Activated T-cell treated with anti-CD3 and anti-CD28 coated beads, Interleukin-2, amount 50 U/mL, for 24 hours (primary cell): ENCODE measurements at places on chromosomes 4 and X.

DNA sequence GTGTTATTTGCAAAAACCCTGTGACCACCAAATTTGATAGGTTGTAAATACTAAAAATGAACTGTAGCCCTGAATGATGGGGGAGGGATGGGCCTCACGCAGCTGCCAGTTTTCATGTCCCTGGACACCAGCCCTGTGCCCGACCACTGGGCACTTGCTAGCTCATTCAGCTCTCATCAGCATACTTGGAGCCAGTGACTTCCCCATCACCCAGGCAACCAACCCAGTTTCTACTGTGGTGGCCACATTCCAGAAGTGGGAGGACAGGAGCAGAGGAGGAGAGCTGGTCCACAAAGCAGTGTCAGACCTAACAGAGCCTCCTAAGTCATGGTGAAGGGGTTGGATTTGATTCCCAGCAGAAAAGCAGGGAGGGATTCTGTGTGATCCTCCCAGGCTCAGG, 128.2 kb downstream of the CPEB2 start:
- no peaks in the 10 kb centered on the region for H3K36me3 ChIP-seq
- H3K27ac ChIP-seq, result no peak overlapping the region
- no peak for DNase-seq
- H3K4me3 ChIP-seq, result no peak overlapping the region

DNA sequence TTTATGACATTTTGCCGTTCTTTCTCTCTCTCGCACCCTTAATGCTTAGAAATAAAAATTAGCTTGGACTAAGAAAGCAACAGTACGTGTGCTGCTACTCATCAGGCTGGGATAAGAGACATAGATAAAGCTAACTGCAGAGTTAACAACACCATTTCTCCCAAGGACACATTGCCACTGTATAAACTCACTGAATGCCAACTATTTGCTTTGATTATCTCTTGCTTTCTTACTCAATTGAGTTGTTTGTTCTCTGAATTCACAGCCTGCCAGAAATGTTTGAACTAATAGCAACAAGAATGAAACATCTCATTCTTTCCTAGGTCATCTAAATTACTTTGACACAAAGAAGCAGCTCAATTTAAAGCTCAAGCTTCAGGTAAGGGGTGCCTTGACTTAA, 34.6 kb downstream of the F8 start:
- no peak for DNase-seq
- H3K4me3 ChIP-seq, result no peak overlapping the region

- H3K27ac ChIP-seq, result no peak overlapping the region
- H3K36me3 ChIP-seq, result no peaks in the 10 kb centered on the region
- no peaks in the 10 kb centered on the region for H3K27me3 ChIP-seq
- DNase-seq, result no peak
Observed at GRCh38 chr4:128427832-128428366, 140.3 kb upstream of the PGRMC2 start.

DNA sequence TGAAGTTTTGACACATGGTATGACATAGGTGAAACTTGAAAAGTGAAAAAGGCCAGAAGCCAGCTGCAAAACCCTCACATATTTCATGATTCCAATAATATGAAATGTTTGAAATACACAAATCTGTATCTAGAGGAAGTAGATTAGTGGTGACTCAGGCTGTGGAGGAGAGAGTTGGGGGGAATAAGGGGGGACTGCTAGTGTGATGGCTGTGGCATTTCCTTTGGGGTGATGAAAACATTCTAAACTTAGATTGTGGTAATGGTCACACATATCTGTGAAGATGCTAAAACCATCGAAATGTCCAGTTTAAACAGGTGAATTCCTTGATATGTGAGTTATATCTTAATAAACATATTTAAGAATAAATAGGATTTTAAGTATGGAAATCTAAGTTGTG, 343.5 kb upstream of the SFRP2 start:
- DNase-seq, result no peak
- no peaks in the 10 kb centered on the region for H3K4me1 ChIP-seq
- H3K27ac ChIP-seq, result no peak overlapping the region
- no peak overlapping the region for H3K4me3 ChIP-seq

DNA sequence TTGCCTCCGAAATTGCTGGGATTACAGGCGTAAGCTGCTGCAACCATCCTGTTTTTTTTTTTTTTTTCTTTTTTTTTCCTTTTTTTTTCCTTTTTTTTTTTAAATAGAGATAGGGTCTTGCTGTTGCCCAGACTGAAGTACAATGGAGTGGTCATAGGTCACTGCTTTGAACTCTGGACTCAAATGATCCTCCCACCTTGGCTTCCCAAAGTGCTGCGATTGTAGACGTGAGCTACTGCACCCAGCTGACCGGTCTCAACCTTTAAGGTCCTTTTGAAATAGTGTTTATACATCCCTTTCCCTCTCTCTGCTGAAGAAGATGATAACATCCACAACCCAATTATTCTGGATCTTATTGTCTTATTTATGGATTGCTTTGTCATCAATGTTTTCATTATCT, 548.7 kb downstream of the GBA3 start:
- no peak for DNase-seq
- no peak overlapping the region for H3K27ac ChIP-seq
- no peaks in the 10 kb centered on the region for H3K27me3 ChIP-seq

- H3K27ac ChIP-seq, result no peak overlapping the region
- no peaks in the 10 kb centered on the region for H3K4me1 ChIP-seq
- no peaks in the 10 kb centered on the region for H3K36me3 ChIP-seq
- no peaks in the 10 kb centered on the region for H3K27me3 ChIP-seq
Observed at GRCh38 chr4:157040405-157040804, 35.5 kb upstream of the GLRB start.

DNA sequence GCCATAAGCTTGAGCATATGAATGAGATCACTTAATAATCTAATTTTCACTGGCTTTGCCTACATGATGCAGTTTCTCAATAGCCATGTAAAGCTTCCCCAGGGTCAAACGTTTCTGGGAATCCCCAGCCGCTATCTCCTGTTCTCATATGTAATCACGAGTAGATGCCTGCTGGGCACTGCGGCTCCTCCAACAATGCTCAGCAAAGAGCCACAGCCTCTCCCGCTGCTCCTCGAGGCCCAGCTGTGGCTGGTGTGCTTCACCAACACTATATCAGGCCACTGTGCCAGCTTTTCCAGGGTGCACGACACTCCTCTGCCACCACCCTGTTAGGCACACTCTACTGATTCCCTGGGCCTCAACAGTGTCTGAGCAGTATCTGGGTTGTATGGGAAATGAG, 78.3 kb upstream of the RASGEF1B start:
- peaks cover 5% of the 10 kb centered on the region for H3K4me1 ChIP-seq
- H3K4me3 ChIP-seq, result no peak overlapping the region
- no peak for DNase-seq
- H3K27me3 ChIP-seq, result no peaks in the 10 kb centered on the region

DNA sequence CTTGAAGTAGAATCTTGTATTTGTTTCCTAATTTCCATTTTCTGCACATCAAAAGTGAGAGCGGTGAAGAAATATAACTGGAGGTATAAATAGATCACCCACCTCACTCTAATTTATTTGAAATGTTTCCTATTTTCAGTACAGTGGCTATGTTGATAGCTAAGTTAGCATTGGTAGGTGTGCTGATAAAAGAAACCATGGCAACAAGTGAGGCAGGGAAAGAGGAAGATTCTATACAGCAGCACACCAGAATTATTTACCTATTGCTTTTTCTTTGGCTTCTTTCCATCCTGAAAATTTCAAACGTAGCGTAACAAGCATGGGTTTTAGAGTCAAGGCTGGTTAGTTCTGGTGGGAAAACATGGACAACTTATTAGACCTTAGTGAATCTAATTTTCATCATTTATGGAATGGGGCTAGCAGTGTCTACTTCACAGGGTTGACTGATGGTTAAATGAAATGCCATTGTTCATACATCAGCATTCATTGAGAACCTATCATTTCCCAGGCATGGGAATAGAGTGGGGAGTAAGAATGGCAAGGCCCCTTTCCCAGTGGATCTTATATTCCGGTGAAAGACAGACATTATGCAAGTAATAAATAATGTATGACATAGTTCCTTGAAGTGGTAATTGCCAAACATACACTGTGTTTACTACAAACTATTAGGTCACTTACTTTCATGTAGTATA, 30.6 kb upstream of the CTSO start:
- no peaks in the 10 kb centered on the region for H3K4me1 ChIP-seq
- no peaks in the 10 kb centered on the region for H3K36me3 ChIP-seq
- H3K27ac ChIP-seq, result no peak overlapping the region
- peaks cover 8% of the 10 kb centered on the region for H3K27me3 ChIP-seq

DNA sequence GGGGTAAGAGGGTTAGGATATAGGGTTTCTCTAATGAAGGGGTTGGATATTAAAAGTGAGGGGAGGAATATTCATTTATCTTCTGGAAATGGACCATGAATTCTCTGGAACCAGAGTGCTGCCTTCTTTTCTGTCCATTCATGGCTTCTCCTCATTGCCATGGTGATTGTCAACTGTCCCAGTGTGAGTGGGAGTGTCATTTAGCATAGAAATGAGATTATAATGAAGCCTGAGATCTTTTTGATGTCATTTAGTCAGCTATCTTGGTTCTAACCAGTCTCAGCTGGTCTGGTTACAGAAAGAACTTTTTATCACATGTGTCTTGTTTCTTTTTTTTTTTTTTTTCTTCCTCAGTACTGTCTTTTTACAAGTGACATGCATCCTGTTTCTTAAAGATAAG, 497.3 kb upstream of the PITX2 start:
- no peak for DNase-seq
- no peaks in the 10 kb centered on the region for H3K27me3 ChIP-seq
- H3K27ac ChIP-seq, result no peak overlapping the region
- no peaks in the 10 kb centered on the region for H3K4me1 ChIP-seq
- no peaks in the 10 kb centered on the region for H3K36me3 ChIP-seq

- H3K27ac ChIP-seq, result peak overlapping the region; percentile 79
- H3K4me1 ChIP-seq, result peaks cover 25% of the 10 kb centered on the region
- no peaks in the 10 kb centered on the region for H3K27me3 ChIP-seq
- no peaks in the 10 kb centered on the region for H3K36me3 ChIP-seq
Observed at GRCh38 chr4:153248641-153249198, 44.5 kb downstream of the TRIM2 start.

DNA sequence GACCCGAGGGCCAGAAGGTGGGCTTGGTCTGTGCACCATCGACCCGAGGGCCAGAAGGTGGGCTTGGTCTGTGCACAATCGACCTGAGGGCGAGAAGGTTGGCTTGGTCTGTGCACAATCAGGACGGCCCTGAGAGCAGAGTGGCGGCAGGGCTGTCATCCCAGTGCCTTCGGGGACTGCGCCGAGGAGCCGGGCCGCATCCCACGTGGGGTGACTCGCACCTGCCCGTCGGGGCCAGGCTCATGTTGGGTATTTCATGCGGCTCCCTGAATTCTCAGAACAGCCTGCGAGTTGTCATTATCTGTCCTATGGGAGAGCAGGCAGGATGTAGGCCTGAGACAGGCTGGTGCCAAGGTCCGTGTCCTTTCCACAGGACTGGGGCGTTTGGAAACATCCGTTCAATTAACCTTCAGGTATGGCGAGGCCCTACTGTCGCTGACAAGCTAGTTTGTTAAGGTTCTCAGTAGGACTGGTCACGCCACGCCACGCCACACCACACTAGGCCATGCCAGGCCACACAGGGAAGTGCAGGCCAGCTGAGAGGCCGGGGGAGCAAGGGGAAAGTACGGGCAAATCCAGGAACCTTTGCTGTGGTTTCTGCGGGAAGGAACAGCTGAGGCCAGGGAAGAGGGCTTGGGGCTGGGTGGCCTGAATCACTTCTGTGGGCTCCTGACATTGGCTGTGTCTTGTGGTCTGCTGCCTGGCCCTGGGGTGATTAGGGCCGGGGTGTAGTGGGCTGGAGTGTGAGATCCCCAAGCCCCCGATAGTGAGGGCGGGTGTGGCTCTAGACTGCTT, 182.9 kb downstream of the AFAP1 start:
- no peak overlapping the region for H3K4me3 ChIP-seq
- peak overlapping the region; percentile 63 for H3K27ac ChIP-seq
- no peaks in the 10 kb centered on the region for H3K27me3 ChIP-seq
- H3K36me3 ChIP-seq, result peaks cover 7% of the 10 kb centered on the region
- H3K4me1 ChIP-seq, result peaks cover 40% of the 10 kb centered on the region
- DNase-seq, result no peak

DNA sequence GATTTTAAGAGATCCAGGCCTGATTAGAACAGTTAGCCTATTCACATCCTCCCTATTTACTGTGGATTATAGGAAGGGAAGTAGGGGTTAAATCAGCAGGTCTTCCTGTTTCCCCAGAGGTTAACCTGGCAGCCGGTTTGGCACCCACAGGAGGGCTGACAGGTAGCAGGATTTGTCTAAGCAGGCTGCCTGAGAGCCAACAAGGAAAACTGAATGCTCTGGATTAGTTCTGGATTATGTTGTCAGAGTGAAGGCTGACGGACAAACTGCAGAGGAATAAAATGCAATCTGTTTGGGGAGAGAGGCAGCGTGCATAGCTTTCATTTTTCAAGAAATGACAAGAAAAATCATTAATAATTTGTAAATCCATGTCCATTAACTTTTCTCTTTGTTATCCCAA, 397.1 kb upstream of the FAM241A start:
- no peak overlapping the region for H3K27ac ChIP-seq
- no peaks in the 10 kb centered on the region for H3K27me3 ChIP-seq
- no peaks in the 10 kb centered on the region for H3K4me1 ChIP-seq
- H3K36me3 ChIP-seq, result no peaks in the 10 kb centered on the region
- H3K4me3 ChIP-seq, result no peak overlapping the region
- DNase-seq, result no peak

DNA sequence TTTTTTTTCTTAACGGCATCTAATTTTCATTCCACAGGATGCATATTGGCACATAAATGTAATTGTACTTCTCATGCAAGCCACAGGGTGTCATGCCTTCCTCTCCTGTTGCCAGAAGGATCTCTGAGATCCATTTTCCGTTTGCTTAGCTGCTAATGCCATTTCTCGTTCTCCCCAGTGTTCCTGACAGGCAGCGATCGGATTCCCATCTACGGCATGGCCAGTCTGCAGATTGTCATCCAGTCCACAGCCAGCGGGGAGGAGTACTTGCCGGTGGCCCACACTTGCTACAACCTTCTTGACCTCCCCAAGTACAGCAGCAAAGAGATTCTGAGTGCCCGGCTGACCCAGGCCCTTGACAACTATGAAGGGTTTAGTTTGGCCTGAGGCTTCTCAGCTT, 8.9 kb upstream of the NAP1L5 start:
- peaks cover 74% of the 10 kb centered on the region for H3K36me3 ChIP-seq
- no peaks in the 10 kb centered on the region for H3K27me3 ChIP-seq
- peaks cover 14% of the 10 kb centered on the region for H3K4me1 ChIP-seq
- H3K27ac ChIP-seq, result no peak overlapping the region

GRCh38 chrX:53939127-53939526, 105.1 kb downstream of the PHF8 start:
- peaks cover 9% of the 10 kb centered on the region for H3K4me1 ChIP-seq
- peaks cover 59% of the 10 kb centered on the region for H3K36me3 ChIP-seq
- H3K27me3 ChIP-seq, result peaks cover 24% of the 10 kb centered on the region
- H3K4me3 ChIP-seq, result no peak overlapping the region
- no peak overlapping the region for H3K27ac ChIP-seq

GRCh38 chr4:114561590-114561989, 37.0 kb upstream of the UGT8 start:
- H3K27me3 ChIP-seq, result no peaks in the 10 kb centered on the region
- H3K27ac ChIP-seq, result no peak overlapping the region
- H3K4me1 ChIP-seq, result no peaks in the 10 kb centered on the region
- H3K36me3 ChIP-seq, result no peaks in the 10 kb centered on the region
- no peak overlapping the region for H3K4me3 ChIP-seq
